ENCODE measurements at places on chromosomes 5 and 9.

DNA sequence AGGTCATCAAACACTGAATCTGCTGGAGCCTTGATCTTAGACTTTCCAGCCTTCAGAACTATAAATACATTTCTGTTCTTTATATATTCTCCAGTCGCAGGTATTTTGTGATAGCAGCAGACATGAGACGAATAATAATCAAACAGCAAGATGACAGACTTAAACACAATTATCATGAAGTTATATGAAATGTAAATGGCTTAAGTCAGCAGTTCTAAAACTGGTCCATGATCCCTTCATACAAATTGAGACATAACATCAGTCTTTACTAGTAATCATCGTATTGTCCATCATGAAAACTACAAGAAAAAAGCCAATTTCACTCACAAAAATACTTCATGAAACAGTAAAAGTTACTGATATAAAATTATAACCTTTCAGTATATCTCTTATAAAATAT, 101.8 kb downstream of the ZDHHC21 start:
- no peak for DNase-seq

DNA sequence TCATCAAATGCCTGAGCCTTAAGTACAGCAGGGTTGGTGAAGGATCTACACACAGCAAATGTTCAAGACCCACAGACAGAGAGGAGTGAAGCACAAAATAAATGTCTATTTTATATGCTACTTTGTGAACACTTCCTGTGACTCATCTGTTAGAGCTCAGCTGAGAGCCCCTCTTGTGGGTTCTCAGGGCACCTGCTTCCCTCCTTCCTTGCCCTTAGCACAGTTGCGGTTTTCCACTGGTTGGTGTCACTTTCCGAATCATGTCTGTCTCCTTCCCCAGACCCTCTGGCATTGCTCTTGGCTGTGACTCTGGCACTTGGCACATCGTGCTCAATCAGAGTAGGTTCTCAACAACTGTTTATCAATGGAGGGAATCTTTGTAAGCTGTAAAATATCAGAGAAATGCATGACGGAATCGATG, 128.5 kb upstream of the STC2 start:
- peak; percentile 85 for DNase-seq

GRCh38 chr9:104074876-104075275, 19.2 kb upstream of the SMC2 start:
- peak; percentile 47 for DNase-seq

DNA sequence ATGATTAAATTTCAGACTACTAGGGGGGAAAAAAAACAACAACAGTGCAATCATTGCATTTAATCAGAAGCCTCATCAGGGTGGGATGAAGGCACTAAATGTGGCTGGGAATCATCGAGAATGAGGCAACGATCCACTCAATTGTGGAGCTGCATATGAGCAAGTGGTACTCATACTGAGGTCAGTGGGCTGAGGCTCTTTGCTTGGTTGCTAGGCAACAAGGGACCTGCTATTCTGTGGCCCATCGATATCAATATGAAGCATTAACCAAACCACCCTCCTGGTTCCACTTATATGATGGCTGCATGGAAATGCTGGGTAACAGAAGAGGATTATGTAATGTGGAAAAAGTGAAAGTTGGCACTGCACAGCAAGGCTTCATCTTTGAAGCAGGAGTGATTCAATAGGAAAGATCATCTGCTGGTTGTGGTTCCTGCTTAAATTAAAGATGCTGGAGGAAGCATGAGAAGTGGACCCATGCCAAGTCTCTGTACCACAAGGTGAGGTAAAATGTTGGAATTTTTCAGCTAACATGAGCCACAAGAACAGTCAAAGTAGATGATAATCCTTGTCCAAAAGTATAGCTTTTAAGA, 159.8 kb upstream of the HMHB1 start:
- no peak for DNase-seq

GRCh38 chr9:135712613-135713295, 10.8 kb downstream of the KCNT1 start:
- no peak for DNase-seq

DNA sequence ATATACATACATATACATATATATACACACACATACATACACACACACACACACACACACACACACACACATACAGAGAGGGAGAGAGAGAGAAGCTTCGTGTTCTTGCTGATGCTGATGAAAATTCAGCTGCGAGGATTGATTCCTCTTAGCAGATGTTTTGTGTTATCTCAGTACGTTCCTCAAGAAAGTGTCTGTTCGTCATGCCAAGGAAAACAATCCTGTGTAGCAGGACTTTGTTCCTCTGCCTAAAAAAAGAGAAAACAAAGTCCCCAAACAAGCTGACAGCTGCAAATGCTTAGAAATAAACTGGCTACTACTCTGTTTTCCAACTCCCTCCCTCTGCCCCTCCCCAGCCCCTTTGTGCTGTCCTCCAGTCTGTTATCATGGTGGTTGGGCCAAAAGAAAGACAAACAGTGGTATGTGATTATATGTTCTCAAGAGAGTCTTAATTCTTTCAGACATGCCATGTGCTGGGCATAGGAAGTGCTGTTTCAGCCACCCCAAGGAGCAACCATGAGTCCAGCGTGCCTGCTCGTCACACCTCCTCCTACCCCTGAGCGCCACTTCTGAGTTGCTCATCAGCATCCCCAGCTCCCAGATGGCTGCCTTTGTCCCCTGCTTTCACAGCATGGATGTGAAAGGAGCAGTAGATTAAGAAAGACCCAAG, 71.5 kb upstream of the EQTN start:
- peak; percentile 47 for DNase-seq

DNA sequence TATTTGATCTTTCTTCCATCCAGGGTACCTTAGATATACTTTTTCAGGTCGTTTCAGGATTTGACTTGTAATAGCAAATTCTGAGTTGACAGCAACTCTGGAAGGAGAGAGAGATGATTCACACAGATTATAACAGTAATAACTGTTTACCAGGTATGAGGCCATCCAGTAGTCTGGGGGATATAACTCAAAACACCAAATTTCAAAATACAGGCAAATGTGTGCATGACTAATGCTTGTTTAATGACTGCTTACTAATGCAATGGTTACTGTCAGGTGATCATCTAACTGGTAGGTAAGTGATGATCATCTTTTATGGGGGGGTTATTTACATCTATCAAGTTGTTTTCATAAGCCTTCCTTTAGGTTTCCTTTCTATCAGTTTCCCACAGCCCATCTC, 412.3 kb downstream of the MAT2B start:
- no peak for DNase-seq

GRCh38 chr9:304106-304505, 89.4 kb downstream of the DOCK8 start:
- no peak for DNase-seq

DNA sequence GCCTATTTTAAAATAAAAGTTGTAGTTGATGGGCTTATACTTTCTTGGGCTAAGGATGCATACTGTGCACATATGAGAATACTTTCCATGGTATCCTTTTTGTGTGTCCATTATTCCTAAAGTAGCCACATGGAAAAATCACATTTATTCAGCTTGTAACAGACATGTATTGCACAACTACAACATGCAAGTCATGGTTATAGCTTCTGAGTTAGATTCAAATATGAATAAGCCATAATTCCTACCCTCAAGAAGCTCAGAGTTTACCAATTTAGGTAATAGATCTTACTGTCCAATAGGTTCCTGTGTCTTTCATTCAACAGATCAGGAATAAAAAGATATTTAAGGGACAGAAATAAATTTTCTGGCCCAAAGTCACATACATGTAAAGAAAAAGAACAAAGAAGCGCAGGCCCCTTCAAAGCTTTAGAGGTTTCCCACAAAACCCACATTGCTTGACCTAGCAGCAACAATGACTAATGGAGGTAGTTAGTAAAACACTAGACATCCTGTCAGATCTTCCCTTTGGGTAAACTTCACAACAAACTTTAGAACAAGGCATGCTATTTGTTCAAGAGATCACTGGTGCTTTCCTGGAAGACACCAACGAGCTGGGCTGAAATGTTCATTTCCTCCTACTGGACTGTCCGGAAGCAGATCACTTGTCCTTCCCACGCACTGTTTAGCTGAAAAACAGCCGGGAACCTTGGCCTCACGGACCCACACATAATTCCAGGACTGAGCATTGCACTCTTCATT, 78.4 kb upstream of the ITGA1 start:
- peak; percentile 73 for DNase-seq

Measured in brain microvascular endothelial cell (primary cell).